ENCODE measurements at places on chromosomes 7 and 10.

DNA sequence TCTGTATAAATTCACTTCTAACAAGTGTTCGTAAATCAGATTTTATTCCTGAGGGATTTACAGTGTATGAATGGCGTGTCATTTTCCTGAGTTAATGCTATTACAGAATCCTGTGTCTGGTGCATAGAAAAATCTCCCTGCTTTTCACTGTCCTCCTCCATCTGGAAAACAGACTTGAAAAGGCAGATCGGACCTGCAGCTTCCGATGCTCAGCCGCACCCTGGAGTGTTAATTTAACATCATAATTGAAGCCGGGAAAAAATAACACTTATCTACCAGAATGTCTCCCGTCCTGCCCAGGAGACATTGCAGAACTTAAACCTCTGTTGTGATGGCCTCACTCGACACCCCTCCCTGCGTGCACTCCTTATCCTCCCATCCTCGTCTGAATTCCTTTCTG lies 442.1 kb upstream of the FOXK1 start:
- DNase-seq: no peak

- no peak for DNase-seq
Measured at GRCh38 chr10:6202098-6202683, 541 bp upstream of the PFKFB3 start.

GRCh38 chr10:69855346-69856111 lies 53.8 kb downstream of the COL13A1 start:
- no peak for DNase-seq

GRCh38 chr10:43846187-43846680 lies 197.6 kb upstream of the ZNF32 start:
- DNase-seq: no peak
